ENCODE measurements at places on chromosomes 1 and 21.

GRCh38 chr1:25256578-25256965 is 9.3 kb upstream of the RSRP1 start:
- no peak for DNase-seq

DNA sequence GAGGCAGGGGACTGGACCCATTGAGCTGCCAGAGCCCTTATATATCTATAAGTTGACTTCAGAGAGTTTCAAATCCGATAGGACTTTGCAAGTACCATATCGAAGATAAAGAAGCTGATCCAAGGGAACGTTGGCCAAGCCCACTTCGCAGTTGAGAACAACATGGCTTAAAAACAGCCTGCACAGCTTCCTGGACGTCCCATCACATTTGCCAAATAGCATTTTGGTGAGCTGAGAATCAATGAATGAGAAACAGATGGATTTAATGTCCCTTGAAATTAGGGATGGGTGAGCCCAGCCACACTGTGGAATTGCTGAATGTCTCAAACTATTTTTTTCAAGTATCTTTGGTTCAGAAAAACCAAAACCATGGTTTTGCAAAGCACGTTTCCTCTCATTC is 64.8 kb downstream of the KCNJ15 start:
- DNase-seq = no peak

DNA sequence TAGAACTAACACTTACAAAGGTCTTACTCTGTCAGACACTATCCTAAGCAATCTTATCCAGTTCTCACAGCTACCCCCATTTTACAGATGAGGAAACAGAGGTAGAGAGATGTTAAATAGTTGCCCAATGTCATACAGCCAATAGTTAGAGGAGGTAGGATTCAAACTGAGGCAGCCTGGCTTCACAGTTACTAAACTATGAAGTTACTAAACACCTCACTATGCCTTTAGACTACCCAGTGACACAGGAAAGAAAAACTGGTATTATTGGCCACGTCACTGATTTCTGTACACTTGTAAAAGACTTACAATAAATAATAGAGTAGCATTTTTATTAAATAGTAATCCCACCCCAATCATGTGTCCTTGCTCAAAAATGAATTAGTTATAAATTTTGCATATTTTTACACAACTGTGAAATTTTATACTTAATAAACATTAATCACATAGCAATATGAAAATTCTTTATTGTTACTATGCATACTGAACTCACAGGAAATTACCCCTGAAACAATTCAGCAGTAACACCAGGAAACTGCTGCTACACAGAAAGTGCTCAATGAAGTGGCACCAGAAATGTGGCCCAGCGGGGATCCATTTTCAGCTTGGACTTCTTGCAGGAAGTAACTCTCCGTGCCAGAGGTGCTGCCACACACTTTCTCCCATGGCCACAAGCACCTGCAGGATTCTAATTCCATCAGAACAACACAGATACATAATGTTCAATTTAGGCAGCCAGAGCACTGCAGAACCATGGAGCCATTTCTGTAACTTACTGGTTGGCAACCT is 69.4 kb downstream of the VAV3 start:
- no peak for DNase-seq

DNA sequence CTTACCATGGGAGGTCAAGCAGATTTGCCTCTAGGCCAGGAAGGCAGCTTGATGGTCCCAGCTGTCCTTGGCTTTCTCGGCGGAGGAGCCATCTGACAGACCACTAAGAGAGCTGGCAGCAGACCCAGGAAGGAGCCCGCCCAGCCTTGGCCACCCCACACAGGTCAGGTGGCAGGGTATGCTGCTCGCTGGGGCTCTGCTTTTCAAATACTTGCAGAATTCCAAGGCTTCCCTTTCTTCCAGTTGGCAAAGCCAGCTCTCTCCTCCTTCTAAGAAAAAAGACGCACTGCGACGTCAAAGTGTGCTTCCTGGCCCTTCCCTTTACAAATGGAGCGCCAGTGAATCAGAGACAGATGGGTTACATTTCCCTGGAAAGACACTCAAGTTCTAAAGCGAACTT is 229.4 kb downstream of the CACNA1E start:
- no peak for DNase-seq

DNA sequence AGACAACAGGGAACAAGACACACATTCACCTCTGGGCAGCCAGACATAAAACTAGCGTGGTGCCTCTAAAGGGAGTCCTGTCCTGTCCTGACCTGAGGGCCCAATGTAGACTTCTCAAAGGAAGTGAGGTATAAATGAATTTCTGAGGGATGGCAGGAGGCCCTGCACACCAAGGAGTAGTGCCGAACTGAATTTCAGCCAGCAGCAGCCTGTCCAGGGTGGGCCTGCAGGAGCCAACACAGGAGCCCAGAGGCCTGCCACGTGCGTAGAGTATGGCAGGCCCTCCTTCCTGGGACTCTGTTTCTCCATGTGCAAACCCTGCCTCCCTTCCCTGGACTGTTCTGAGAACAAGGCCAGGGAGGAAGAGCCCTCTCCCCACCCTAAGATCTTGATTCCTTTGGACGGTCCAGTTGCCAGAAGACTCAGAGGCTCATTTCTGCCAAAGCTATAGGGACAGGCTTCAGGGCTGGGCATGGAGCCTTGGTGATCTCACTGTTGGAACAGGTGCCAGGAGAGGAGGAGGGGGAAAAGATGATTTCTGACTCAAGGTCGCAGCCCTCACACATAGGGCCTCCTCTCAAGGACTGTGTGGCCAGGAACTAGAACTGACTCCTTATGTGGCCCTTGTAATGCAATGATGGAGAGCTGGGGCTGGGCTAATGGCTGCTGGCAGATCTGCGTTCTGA is 1.8 kb upstream of the FABP3 start:
- DNase-seq = no peak

GRCh38 chr1:117735045-117735992 is 129.5 kb downstream of the TENT5C start:
- peak; percentile 16 for DNase-seq

- DNase-seq = no peak
Measured at GRCh38 chr1:176790786-176791185, 327.8 kb downstream of the PAPPA2 start.

DNA sequence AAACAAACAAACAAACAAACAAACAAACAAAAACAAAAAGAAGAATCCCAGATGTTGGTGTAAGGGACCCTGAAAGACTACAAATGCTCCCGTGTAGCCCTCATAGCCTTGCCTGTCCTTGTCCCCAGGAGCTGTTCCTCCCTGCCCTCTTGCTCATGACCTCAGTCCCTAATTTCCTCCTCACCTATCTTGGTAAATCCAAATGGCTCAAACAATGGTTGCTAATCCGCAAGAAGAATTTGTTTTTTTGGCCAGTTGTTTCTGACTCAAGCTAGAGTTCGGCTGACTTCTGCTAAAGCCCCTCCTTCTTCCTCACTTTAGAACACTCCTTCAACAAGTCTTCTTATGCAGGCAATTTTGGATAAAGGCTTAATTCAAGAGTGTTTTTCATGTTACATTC is 15.6 kb downstream of the LCA5L start:
- no peak for DNase-seq

DNA sequence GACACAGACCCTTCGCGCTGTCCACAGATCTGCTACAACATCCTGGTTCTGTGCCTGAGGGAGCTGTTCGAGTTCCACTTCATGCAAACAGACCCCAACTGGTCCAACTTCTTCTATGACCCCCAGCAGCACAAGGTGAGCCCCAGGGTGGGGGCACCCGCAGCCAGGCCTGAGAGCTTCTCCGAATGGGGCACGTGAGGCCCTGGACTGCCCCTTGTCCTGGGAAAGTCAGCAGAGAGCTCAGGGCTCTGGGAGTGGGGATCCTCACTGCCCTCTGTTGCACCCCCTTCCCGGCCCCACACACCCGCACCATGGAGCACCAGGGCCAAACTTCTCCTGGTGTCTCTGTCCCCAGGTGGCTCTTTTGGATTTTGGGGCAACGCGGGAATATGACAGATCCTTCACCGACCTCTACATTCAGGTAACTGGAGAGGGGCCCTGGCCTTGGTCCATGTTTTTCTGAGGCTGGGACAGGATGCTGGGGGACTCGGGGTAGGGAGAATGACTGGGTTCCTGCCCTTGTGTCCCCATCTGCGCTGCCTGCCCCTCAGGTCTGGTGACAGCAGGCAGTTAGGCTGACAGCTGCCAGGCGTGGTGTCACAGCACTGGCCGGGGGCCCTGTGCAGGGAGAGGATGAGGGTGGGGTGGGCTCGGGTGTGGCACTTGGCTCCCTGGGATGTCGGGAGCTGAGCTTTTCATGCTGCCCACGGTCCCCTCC is 44.6 kb downstream of the COQ8A start:
- DNase-seq = no peak

DNA sequence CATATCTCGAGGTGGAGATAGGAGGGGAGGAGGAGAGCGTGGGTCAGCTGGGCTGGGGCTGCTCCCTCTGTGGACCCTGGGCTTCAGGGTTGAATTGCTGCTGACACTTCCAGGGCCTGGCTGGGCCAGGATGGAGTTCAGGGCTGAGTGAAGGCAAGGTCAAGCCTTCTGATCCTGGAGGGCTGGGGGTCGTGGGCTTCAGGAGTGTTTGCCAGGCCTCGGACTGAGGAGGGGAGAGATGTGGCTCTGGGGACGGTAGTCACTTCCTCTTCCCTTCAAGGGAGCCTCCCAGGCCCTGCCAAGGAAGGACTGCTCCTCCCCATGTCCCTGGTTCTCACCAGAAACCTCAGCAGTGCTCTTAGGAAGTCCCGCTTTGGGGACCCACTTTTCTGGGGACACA is 12.1 kb upstream of the FAM131C start:
- DNase-seq = no peak

GRCh38 chr1:178532392-178532791 is 19.5 kb downstream of the TEX35 start:
- DNase-seq = peak; percentile 78

- no peak for DNase-seq
Measured at GRCh38 chr1:8426996-8427395, 109.1 kb downstream of the SLC45A1 start.

Data from tibial nerve (tissue), 4 donors.